ENCODE measurements at places on chromosomes 3 and 15.
A peak's percentile ranks its signal among the peaks of the same experiment; 100 is the strongest.

- peak; percentile 48 for DNase-seq
Measured at GRCh38 chr3:36868614-36869436, 76.0 kb downstream of the TRANK1 start.

DNA sequence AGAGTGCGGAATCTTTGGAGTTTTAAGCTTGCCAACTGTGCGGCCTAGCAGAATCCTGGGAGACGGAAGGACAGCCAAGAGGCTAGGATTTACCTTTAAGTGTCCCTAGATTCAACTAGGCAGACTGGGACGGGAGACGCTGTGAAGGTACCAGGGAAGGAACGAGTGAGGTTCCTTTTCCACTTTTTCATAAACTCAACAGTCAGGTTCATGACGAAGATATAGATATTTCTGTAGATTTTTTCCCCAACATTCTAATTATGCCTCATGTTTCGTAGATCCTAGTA lies 564 bp upstream of the GABPB1 start:
- DNase-seq, result no peak

DNA sequence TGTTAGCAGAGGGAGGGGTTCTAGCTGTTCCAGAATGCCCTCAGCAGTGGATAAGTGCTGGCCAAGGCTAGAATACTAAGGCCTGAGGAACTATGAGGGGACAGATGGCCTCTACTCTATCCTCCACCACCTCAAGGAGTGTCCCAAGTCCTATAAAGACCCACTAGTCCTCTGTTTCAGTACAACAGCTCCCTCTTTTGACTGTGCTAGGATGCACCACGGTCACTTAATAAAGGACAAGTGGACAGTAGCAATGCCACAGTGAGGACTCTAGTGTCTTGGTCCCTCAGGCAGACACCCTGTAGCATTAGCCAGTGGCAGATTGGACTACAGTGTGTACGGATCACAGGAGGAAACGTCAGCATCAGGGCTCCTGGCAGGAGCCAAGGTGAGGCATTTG lies 171.8 kb upstream of the PROK2 start:
- no peak for DNase-seq

- no peak for DNase-seq
Measured at GRCh38 chr3:170493712-170494182, 75.1 kb downstream of the CLDN11 start.

GRCh38 chr3:55330756-55331155 lies 156.3 kb downstream of the WNT5A start:
- no peak for DNase-seq

DNA sequence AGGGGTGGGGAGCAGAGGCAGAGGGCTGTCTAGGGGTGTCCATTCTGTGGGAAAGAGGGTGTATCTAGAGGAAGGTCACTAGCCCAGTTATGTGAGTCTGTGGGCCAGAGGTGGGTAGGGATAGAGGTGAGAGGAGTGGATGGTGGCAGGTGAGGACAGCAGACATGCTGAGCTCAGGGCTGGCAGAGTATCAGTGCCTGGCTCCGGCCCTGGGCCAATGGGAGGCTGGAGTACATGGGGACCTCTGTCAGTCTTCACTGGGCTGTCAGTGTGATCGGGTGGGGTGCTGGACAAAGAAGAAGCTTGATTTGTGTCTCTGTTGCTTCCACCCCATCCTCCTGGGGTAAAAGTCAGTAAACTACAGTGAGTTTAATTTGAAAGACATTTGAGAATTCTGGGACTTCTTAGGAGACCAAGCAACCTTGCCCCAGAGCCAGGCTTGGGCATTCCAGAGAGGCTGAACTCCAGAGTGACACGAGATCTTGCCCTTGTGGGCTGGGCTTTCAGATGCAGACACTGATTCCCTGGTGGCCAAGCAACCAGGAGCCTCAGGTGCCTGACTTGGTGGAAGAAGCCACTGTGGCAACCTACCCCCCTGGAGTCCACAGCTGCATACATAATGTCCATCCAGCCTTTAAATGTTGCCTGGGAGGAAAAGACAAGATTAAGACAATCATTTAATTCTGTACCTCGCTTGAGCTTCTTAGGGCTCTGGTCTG lies 60.7 kb downstream of the EXOG start:
- DNase-seq, result no peak

DNA sequence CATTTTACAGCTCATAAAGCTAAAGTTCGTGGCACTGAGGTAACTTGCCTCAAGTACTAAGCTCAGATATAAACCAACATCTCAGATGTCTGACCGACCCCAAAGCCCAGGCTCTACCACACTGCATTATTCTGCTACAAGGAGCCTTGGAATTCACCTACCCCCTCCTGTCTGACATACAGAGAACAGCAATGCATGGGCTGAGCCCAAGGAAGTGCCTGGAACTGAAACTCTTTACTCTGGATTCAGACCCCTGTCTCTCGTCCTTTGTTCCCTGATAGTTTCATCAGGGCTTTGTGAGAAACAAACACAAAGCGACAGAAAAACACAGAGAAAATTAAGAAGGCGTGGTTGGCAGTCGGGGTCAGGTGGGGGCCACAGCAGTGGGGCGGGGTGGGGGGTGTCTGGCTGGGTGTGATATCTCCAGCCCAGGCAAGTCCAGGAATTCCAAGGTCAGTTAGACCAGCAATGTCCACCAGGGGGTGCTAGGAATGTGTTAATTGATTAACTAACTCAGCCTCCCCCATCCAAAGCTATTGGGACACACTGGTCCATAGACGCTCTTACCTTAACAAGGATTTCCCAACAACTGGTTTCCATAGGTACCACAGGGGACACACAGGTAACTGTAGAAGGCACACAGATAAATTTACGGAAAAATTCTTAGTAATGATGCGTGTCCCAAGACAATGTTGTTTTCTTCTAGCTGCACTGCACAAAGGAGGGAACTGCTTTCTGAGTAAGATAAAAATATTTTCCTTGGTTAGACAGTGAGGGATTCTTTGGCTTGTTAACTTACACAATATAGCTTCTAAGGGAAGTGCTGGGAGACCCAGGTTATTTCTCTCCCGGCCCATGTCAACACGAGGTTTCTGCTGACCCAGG lies 18.8 kb upstream of the SSUH2 start:
- peak; percentile 71 for DNase-seq

DNA sequence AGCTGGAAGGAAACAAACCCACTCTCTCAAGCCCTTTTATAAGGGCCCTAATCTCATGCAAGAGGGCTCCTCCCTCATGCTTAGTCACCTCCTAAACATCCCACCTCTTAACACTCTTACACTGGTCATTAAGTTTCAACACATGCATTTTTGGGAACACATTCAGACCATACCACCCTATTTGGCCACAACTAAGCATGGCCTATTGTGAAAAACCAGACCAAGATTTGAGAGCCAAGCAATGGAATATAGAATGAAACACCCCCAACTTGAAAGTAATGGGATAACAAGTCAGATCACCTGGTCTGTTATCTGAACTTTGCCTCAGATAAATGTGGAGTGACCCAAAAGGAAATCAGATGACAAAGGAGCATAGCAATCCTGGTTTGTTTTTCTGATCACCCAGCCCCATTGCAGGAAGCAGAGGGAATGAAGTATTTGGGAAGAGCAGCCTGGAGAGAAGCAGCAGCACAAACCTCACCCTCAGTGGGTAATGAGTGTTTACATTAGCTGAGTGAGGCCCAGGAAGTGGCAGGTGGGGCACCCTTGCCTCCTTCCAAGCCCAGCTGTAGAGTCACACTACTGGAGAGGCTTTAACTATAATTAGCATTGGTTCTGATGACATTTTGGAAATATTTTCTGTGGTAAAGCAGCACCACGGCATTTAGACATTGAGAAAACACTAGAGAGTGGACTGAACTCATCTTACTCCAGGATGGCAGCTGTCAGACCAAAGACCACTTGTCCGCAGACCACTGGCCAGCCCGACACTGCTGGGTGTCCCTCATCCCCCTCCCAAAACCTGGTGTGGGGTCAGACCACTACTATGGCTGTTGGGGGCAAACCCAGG lies 48.8 kb upstream of the PRTG start:
- no peak for DNase-seq

DNA sequence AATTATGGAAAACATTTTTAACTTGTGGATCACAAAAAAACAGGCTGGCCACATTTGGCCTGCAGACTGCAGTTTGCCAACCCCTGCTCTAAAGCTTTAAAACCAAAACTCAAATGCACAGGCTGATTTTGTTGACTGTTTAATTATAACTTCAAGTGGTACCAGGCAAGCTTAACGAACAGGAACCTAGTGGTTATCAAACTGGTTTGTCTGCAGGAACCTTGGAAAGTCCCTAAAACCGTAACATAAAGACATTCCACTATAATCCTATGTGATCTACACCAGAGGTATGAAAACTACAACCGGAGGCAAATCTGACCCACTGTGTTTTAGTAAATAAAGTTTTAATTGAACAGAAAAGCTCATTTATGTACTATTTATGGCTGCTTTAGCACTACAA lies 52.4 kb downstream of the TBL1XR1 start:
- no peak for DNase-seq

DNA sequence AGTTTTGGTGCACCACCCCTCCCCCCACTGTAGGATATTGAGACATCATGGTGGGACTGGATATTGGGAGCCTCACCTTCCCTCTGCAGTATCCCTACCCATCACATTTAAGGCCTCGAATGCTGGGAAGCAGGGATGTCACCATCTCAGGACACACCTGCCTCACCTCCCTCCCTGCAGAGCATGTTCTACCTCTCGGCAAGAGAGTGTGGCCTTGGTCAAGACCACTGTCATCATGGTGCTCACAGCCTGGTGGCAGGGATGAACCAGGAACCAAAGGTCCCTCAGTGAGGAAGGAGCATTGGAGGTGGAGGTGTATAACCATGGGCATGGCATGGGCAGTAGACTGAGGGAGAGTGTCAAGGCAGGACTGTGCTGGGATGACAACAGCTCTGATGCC lies 104.8 kb downstream of the CORO2B start:
- no peak for DNase-seq

- no peak for DNase-seq
Measured at GRCh38 chr15:25727867-25728600, 135.1 kb downstream of the ATP10A start.

- DNase-seq, result no peak
Measured at GRCh38 chr3:54211097-54211496, 88.7 kb downstream of the CACNA2D3 start.

DNA sequence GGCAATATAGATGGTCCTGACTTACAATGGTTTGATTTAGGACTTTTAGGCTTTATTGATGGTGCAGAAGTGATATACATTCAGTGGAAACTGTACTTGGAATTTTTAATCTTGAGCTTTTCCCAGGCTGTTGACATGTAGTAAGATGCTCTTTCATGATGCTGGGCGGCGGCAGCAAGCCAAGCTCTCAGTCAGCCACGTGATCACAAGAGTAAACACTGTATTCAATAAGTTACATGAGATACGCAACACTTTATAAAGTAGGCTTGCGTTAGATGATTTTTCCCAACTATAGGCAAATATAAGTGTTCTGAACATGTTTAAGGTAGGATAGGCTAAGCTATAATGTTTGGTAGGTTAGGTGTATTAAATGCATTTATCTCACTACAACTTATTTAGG lies 17.9 kb downstream of the PARP9 start:
- DNase-seq, result no peak

GRCh38 chr15:62711691-62712454 lies 330.7 kb upstream of the TPM1 start:
- no peak for DNase-seq

- no peak for DNase-seq
Measured at GRCh38 chr3:43531835-43532234, 90.0 kb downstream of the ANO10 start.

GRCh38 chr15:90915216-90915807 lies 12.2 kb downstream of the MAN2A2 start:
- DNase-seq, result no peak

GRCh38 chr3:184578822-184579221 lies 17.2 kb downstream of the EPHB3 start:
- DNase-seq, result no peak

DNA sequence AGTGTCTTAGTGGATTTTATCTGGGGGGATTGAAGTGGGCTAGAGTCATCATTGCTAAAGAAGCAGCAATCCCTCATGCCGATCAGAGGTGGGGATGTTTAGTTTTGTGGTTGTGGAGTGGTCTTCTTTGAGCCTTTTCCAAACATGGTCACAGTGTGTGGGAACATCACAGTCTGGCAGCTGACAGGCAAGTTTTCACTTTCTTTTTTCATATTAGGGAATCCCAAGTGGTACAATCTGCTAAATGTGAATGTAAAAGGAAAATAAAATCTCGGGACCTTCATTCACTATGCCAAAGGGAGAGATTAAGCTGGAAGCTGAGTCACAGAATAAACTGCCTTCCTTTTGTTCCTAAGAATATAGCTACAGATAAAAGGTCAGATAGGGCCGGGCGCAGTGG lies 10.4 kb upstream of the CX3CR1 start:
- no peak for DNase-seq

GRCh38 chr15:91183596-91183995 lies 83.5 kb downstream of the SV2B start:
- DNase-seq, result no peak

- no peak for DNase-seq
Measured at GRCh38 chr15:70832176-70832575, 21.8 kb downstream of the LARP6 start.

DNA sequence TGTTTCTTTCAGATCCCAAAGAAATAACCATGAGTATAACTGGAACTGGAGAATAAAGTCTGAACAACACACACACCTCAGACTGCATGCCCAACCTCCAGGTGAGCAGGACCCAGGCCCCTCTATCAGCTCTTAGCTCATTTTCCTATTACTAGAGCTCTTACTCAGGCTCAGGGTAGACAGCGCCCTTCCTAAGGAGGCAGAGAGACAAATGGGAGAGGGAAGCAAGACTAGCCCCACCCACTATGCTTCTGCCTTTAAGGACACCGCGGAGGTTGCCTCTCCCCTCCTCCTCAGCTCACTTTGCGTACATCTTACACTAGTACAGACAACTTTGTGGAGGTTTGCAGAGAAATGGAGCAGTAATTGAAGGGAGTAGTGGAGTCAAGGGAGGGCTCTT lies 44.0 kb upstream of the GLCE start:
- no peak for DNase-seq

GRCh38 chr3:78659386-78659987 lies 1108.3 kb downstream of the ROBO1 start:
- DNase-seq, result peak; percentile 2

- DNase-seq, result no peak
Measured at GRCh38 chr15:40344631-40345120, 3.9 kb upstream of the CCDC9B start.

DNA sequence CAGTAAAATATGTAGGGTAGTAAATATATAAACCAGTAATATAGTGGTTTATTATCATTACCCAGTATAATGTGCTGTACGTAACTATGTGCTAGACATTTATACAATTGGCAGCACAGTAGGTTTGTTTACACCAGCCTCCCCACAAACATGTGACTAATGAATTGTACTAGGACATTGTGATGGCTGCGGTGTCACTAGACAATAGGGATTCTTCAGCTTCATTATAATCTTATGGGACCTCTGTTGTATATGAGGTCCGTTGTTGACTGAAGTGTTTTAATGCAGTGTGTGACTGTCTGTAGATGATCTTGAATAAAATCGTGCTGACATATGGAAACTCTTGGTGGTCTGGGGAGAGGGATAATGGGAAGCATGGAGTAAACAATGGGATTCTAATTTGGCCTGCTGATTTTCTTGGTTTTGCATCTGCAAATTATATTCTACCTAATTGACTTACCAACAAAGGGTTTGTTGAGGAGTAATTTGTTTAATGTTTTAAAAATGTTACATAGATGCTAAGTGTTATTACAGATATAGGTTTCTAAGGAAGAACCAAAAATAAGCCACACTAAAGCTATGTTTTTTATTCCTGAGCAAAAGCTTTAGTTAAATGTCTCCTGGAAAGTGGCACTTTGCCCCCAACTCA lies 496.5 kb upstream of the TBL1XR1 start:
- no peak for DNase-seq
